ENCODE measurements at places on chromosomes 12 and 14.

DNA sequence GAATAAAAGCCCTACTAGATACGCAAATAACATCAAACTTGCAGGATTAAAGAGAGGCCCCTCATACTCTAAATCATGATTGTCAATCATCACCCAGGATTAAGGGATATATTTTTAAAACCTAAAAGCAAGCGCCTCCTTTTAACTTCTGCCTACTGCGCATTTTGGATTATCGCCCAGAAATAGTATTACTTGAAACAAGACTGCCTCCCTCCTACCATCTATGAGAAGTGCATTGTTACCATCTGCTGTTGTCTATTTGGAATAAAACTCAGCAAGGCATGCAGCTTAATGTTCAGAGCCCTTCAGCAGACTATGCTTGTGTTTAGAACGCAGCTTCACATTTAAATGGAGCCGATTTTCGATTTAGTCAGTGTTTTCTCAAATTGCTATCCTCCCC, 79.6 kb downstream of the EXOC5 start:
- peak; percentile 37 for DNase-seq

DNA sequence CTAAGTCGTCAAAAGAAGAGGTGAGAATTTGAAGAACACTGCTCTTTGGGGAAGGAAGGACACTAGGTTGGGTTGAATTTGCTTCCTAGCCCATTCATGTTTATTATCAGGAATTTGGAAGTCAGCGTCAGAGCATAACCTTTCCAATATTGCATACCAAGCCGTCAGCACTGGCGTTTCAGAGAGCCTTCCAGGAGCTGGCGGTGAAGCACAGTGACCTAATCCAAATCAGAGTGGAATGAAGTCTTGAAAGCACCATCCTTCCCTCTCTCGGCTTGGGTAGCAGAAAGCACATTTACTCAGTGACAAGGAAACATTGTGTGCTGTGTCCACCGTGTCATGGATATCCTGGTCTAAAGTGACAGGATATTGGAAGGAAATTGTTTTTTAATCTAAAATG, 240.3 kb upstream of the PELI2 start:
- DNase-seq, result no peak

GRCh38 chr12:19515179-19515578, 75.9 kb downstream of the AEBP2 start:
- no peak for DNase-seq

DNA sequence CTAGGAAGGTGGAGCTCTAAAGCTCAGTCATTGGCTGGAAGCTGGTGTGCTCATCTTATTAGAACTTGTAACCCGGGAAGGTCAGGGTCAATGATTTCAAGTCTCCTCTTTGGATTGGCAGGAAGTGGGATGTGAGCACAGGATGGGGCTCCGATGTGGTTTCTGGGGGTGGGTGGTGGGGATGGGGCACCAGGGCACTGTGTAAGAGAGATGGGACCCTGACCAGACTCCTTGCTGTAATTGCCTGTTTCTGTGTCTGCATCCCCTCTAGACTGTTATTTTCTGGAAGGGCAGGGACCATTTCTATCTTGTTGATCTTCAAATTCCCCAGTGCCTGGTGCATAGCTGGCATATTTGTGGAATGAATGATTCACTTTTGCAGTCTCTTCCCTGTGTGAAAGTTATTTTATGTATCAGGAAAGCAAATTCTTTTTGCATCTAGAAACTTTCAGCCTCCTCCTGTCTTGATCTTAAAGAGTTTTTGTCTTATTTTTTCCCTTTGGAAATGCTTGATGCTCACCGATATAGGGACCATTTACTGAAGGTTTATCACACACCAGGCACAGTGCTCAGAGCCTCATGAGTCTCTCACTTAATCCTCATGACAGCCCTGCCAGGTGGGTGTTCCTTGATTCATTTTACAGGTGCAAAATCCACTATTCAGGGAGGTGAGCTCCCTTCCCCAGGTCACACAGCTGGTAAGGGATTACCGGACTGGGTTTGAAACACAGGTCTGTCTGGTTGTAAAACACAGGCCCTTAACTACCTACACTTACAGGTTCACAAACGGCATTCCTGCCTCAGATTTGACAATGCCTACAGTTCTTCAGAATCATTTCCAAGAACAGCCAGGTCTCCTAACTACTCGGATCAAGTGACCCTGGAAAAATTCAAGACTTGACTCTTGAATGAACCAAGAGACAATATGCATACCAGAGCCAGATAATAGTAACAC, 86.9 kb upstream of the IGF1 start:
- DNase-seq, result peak; percentile 97

- no peak for DNase-seq
These were observed 663 bp upstream of the LIN7A start for GRCh38 chr12:80938397-80938796.
